NCI-H1048 (cell line): ENCODE measurements at places on chromosomes 5 and 9.

GRCh38 chr5:77560677-77561263, 68.7 kb upstream of the WDR41 start:
- no peak for DNase-seq

DNA sequence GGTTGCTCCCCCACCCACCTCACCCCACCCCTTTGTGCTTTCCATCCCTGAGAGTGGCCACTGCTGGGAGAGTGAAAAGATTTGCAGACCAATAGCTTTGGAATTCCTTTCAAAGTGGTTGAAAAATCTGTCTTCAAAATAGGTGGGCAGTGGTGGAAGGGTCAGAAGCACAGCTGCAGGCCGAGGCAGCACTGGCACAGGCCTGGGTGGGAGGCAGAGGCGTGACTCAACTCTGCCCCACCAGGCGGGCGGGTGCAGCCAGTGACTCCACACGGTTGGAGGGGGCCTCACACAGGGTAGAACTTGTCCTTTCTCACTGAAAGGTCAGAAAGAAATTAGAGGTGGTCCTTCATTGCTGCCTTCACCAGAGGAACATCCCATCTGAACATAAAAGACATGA, 214.9 kb upstream of the TBCA start:
- no peak for DNase-seq

DNA sequence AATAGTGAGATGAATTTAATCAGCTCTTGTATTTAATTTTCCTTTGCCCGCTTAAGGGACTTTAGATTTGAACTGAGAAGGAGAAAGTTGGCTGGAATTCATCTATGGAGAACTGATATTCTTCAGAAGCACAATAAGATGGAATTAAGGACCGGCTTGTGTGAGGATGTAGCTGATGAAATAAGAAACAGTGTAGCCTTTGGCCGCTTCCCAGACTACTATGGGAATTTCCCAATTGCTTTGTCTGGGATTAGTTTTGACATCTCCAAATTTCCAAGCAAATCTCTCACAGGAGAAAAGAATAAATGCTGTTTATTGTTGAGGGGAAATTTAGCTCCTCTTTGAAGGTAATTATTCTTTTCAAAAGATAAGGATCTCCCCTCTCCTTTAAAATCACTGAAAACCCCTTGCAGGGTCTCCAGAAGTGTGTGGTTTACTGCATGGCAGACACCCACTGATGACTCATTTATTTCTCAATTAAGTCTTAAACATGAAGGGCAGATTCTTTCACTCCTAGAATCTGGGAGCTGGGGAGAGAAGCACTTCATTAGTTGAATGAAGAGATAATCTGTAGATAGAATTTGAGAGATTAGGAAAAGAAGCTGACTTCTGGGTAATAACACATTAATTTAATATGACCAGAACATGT, 606.5 kb upstream of the ADAMTS16 start:
- DNase-seq = no peak

DNA sequence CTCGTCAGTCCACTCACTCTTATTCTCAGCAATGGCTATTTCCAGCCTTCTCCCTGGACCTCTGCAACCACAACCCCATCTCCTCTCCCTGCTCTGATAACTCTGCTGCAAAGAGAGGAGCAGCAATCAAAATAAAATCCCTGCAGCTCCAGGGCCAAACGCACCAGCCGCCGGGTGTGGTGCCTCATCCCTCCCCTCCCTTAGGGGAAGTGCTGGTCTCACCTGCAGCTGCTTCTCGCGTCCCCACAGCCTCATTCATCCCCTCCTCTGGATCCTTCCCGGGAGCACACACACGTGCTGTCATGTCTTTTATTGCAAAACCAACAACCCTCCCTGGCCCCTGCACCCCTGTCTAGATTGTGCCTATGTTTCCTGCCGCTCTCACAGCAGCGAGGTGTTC, 77.8 kb downstream of the TENT4A start:
- DNase-seq = no peak

- no peak for DNase-seq
Measured at GRCh38 chr9:132002643-132003318, 76.9 kb downstream of the MED27 start.

DNA sequence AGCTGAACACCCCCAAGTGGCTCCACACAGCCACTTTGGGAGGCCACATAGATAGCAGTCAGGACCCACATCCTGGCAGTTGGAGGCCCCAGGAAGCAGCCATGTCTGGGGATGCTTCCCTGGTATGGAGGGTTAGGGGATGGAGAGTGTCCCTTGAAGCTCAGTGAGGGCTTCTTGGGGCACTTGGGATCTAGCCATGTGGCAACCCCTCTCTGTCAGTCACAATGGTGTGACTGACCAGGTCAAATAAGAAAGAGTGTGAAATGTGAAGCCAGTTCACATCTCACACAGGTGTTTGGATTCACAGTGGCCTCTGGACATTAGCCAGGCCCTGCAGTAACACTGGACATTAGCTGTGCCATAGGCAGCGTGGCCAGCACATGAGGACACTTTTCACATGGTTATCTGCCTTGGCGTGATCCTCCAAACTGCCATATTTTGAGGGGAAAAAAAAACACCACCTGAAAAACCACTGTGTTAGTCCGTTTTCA, 53.9 kb upstream of the IL17B start:
- no peak for DNase-seq

DNA sequence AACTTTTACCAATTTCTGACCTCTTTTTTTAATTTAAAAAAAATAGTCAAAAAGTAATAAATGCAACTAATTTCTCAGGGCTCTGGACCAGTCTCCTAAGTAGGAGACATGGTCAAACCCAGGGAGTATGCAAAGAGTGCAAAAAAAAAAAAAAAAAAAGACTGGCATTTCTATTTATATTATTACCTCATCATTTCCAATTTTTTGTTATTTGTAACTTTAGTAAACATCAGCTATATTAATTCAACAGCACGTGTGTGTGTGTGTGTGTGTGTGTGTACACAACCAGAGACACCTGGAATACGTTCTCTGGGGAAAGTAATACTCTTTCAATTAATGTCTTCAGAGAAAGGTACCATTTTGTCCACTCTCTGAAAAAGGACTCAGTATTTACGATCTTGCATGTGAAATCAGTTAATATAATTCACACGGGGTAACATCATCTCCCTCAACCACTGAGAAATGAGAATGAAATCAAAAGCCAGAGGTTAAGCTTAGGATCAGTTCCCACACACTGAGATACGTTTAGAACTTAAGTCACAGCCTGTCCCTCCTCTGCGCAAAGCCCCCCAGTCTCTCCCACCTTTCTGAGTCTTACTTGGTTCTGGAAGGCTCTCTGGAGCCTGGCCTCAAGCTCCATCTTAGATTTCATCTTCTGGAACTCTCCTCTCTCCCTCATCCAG, 21.9 kb downstream of the ZNF608 start:
- no peak for DNase-seq

- no peak for DNase-seq
Measured at GRCh38 chr9:81589819-81590218, 99.5 kb downstream of the TLE1 start.

DNA sequence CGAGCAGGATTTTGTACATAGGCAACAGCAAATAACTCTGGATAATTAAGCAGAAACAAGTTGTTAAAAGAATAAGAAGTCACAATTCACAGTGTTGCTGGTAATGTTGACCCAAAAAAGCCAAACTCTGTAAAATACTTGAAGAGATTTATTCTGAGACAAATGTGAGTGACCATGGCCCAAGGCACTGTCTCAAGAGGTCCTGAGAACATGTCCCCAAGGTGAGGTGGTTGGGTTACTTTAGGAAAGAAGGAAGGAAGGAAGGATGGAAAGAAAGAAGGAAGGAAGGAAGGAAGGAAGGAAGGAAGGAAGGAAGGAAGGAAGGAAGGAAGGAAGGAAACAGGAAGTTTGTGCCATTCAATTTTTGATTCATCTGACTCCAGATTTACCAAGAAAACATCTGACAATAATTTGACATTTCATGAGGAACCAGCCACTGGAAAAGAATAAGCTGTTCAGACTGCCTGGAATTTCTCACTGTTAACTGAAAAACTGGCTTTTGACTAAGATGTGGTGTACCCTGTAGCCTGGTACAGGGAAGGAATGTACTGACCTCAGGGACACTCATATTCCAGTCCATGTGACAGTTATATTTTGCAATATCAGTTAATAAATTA, 295.9 kb upstream of the TNC start:
- no peak for DNase-seq

DNA sequence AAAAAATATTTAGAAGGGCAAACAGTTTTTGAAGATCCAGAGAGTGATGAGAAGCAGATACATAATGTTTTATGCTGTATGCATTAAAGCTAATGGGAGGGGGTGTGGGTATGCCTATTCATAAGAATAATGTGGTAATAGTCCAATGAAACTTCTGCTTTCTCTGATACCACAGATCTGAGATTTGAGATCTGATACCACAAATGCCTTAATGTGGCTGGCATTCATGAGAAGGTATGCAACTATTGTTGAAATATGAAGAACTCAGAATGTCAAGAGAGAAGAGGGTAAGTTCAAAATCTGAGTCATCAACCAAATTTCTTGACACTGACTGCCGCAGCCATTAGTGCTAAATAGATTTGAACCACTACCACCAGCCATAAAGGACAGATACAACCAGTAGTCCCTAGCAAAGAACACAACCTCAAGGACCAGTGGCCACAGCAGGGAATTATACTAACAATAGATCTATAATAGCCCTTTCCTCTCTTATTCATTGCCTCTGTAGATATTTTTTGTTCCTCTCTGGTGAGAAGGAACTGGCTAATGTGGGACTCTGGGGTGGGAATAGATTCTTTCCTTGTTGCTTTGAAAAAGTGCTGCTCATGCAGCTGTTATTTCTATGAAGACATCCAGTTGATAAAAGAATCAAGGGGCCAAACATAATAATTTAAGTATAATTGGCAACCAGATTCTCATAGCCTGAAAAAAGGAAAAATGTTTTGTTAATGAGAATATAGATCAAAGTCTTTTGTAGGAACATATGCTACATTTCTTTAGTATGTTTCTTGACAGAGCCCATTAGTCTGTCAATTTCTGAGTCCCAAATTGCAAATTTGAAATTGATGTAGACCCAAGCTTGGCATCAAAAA, 256.5 kb upstream of the ZNF608 start:
- DNase-seq = no peak

- no peak for DNase-seq
Measured at GRCh38 chr5:80623999-80624398, 30.5 kb upstream of the MSH3 start.

DNA sequence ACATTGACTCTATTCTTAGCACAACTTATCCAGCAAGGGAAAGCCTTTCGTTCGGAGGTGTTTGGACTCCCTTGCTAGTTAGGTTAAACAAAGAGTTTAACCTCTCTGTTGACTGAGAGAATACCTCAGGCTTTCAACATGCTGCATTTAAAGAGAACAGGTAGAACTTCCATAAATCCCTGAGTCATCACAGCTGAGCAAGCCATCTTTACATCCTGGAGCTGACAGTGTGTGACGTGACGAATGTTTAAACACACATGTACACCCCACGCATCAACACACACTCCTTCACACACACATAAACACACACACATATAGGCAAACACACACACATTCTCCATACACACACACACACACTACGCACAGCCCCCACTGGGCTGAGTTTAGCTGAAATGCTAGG, 152.8 kb downstream of the ADAMTS12 start:
- no peak for DNase-seq

GRCh38 chr5:926417-927171, 33.9 kb downstream of the TRIP13 start:
- no peak for DNase-seq

DNA sequence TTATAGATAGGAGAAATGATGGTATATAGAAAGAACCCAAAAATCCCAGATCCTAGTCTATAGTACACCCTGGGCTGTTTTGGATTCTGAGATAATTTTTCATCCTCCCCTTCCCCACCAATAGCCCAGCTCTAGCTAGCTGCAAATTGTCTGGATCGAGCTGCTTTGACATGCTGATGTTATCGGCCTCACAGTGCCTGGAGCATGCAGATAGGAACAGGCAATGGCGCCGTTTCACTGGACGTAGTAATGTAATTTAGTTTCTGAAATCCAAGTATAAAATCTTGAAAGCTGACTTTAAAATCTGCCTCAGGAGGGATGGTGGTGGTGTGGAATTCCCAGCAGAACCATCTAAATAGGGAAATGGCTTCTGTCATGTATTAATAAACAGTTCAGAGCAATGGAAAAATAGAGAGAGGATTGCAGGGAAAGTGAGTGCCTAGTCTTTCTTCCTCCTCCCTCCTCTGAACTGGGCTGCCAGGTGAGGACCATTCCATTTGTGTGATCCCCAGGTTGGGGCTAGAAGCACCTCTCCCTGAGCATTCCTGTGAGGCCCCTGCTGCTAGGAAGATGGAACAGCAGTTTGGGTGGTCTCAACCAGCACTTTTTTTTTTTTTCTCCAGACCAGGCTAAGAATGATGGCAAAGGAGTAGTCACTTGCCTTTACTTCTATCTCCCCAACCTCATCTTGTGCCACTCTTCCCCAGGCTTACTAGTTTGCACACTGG, 31.9 kb downstream of the FAM219A start:
- DNase-seq = no peak

GRCh38 chr9:124835026-124835557, 18.2 kb upstream of the WDR38 start:
- no peak for DNase-seq

DNA sequence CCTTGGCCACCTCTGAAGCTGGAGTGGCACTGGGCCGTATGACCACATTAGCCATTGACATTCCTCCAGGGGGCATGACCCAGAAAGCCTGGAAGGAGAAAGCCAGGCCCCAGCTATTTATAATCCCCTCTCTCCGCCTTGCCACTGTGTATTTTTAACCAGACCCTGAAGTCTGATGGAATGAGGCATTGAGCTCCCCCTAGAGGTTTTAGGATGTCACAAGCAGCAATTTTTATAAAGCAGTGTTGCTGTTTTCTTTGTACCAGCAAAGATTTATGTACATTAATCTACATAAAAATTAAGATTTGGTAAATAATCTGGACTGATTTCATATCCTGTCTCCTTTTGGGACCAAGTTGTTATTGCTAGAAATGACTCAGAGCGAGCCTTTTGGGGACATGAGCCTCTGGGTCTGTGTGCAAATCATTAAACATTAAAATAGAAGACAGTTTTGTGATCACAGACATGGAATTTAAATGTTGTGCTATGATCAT, 127.1 kb downstream of the TRIO start:
- DNase-seq = peak; percentile 19

DNA sequence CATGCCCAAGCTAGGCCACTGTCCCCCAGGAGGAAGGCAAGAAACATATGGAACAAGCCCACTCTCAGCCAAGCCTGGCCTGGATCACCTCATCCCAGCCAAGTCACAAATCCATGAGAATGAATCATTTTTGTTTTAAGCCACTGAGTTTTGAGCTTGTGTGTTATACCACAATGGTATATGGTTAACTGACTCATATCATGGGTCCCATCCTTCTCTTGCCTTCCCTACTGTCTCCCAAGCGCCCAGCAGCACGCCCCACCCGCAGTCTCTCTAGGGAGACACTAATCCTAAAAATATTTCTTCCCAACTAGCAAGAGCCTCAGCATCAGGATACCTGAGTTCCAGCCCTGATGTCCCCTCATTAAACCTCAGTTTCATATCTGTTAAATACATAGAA, 248.1 kb downstream of the CDK5RAP2 start:
- no peak for DNase-seq

- no peak for DNase-seq
Measured at GRCh38 chr5:83177803-83178202, 100.5 kb downstream of the XRCC4 start.
